ENCODE measurements at places on chromosomes 3 and 15. TPM values are rescaled to one million over a fixed set of nuclear protein-coding genes. Genes with fewer than 3 reads are reported as not detected.

GRCh38 chr15:66071921-66072295, 181.6 kb downstream of the MEGF11 start:
- no peak overlapping the region for H3K27ac ChIP-seq
- H3K4me3 ChIP-seq, result no peak overlapping the region
- DNase-seq, result no peak
- no peaks in the 10 kb centered on the region for H3K36me3 ChIP-seq

GRCh38 chr15:27214961-27215360, 244.0 kb downstream of the GABRG3 start:
- DNase-seq, result no peak
- no peak overlapping the region for H3K4me3 ChIP-seq
- no peaks in the 10 kb centered on the region for H3K27me3 ChIP-seq
- no peak overlapping the region for H3K27ac ChIP-seq
- H3K36me3 ChIP-seq, result no peaks in the 10 kb centered on the region
- H3K4me1 ChIP-seq, result no peaks in the 10 kb centered on the region

DNA sequence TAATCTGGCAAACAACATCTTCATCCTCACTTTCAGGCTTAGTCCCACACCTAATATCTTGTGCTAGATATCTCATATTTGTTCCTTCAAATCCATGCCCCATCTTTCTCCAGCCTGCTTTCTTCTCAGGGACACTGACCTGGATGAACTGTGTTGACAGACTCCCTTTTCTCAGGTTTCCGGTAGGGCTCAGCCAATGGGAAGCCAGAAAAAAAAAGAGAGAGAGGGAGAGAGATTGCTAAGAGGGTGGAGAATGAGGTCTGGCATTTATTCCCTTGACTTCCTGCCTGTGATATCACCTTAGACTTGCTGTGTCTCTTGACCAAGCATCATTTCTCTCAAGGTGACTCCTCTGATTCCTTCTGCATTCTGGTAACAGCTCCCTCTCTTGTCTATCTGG, 145.6 kb upstream of the ABI3BP start:
- no peak overlapping the region for H3K4me3 ChIP-seq
- no peak overlapping the region for H3K27ac ChIP-seq
- H3K4me1 ChIP-seq, result no peaks in the 10 kb centered on the region
- H3K27me3 ChIP-seq, result no peaks in the 10 kb centered on the region
- no peak for DNase-seq

GRCh38 chr3:131200636-131201199, 174.0 kb downstream of the NEK11 start:
- no peaks in the 10 kb centered on the region for H3K4me1 ChIP-seq
- H3K27ac ChIP-seq, result no peak overlapping the region
- DNase-seq, result no peak
- H3K4me3 ChIP-seq, result no peak overlapping the region

- peak; percentile 61 for DNase-seq
- peak within 1 kb of the TSS; percentile 83 for H3K4me3 ChIP-seq
- H3K36me3 ChIP-seq, result no peaks in the 10 kb centered on the region
- peaks cover 14% of the 10 kb centered on the region for H3K27me3 ChIP-seq
Measured at GRCh38 chr15:100918690-100919480, at the start of gene LRRK1. Gene LRRK1, plus strand, starts transcription at chr15:100919357. Its CDS starts 5,276 bp downstream, at chr15:100924633.

DNA sequence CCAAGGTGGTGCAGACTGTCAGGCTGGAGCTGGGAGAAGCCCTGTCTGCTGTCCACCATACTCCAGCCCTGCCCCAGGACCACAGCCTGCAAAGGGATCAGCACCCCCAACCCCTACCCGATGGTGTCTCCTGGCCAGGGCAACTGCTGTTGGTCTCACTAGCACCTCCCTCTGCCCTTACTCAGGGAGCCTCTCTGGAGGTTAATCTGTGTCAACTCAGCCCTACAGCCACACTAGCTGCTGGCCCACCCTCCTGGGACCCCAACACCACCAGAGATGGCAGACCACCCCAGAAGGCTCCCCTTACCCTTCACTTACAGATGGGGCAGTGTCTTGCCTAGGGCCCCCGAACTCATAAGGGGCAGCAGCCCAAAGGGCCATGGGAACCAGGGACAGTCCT, 65.2 kb downstream of the TLE3 start:
- no peak overlapping the region for H3K4me3 ChIP-seq
- no peak for DNase-seq

DNA sequence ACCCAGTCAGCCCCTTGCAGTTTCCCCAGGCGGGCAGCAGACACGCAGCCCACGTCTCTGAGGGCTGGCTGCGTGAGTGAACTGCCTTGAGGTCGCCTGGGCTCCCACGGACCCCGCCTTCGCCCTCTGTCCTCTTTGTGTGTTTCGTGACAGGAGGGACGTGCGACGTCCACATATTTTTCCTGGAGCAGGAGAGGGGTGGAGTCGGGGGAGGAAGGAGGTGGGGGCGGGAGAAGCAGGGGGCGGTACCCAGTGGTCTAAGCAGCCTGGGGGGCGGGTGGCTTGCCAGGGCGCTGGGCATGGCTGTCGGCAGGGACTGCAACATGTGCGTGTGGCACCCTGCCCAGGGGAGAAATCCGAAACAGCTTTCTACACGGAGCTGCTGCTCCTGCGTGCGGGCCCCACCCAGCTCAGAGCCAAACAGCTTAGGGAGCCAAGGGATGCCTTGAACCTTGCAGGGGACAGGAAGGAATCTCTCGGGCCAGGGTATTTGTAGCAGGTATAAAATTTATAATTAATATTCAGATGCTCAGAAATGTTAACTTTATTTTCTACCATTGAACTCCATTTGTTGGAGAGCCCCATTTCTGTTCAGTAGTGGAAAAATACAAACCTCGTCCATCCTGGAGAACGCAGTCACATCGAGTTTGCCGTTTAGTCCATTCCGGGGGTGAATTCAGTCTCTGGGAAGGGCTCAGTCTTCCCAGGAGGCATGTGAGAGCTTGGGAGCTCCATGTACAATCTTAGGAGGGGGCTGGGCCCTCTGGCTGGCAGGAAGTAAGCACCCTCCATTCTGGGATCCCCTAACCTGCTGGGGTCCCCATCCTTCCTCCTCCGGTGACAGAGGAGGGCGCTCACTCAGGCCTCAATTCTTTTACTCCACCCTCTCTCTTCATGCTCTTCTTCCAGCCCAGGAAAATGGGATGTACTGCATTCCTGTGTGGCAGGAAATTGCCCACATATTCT, 79.1 kb upstream of the MEF2A start:
- peaks cover 11% of the 10 kb centered on the region for H3K4me1 ChIP-seq
- peak; percentile 88 for DNase-seq

- DNase-seq, result no peak
- H3K4me1 ChIP-seq, result peaks cover 28% of the 10 kb centered on the region
- peak overlapping the region; percentile 91 for H3K4me3 ChIP-seq
- no peaks in the 10 kb centered on the region for H3K27me3 ChIP-seq
- peak overlapping the region; percentile 99 for H3K27ac ChIP-seq
Measured at GRCh38 chr3:152267831-152268554, 736 bp upstream of the MBNL1 start.

- H3K4me1 ChIP-seq, result no peaks in the 10 kb centered on the region
- H3K4me3 ChIP-seq, result no peak overlapping the region
- no peaks in the 10 kb centered on the region for H3K36me3 ChIP-seq
- no peak overlapping the region for H3K27ac ChIP-seq
- no peaks in the 10 kb centered on the region for H3K27me3 ChIP-seq
Measured at GRCh38 chr3:110327870-110328269, 743.7 kb upstream of the NECTIN3 start.

GRCh38 chr15:98635848-98636247, 12.5 kb upstream of the IGF1R start:
- H3K4me1 ChIP-seq, result no peaks in the 10 kb centered on the region
- no peak overlapping the region for H3K27ac ChIP-seq
- no peaks in the 10 kb centered on the region for H3K36me3 ChIP-seq
- no peak for DNase-seq
- H3K27me3 ChIP-seq, result peaks cover 3% of the 10 kb centered on the region

DNA sequence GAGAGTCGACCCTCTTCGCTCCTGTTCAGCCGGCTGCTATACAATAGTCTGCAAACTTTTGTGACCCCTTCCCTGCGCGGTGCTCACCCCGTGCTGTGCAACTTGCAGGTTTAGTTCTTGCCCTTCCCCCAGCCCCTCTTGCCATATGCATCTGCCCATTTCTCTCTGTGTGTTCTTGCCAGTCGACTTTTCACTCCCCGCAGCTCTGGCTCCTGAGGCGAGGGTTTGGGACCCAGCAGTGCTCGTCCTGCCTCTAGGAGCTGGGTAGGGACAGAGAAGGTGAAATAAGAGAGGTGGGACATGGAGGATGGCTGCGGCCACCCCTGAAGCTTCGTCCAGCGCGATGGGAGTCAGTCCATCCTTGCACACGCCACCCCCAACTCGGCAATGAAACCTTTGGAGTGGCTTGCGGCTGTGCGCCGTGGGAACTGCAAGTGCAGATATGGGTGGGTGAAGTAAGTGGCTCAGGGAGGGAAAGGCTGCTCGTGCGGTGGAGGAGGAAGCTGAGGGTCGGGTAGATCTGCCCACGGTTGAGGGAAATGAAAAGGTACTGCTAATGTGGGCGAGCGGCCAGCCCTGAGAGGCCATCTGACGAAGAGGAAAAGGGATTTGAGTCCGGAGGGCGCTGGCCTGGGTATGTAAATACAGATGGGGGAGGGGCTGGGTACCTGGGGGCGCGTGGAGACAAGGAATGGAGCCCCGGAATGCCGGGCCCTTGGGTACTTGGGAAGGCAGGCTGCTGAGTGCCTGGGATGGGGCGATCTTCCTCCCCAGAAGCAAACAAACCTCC, 1.0 kb downstream of the LRRC3B start:
- H3K27ac ChIP-seq, result no peak overlapping the region
- H3K27me3 ChIP-seq, result peaks cover 27% of the 10 kb centered on the region
- no peaks in the 10 kb centered on the region for H3K4me1 ChIP-seq
- H3K4me3 ChIP-seq, result peak overlapping the region; percentile 73
- H3K36me3 ChIP-seq, result no peaks in the 10 kb centered on the region

The ARRDC4 gene
- total RNA-seq, result 32.6 TPM

The CHL1 gene
- total RNA-seq, result 1.9 TPM

The CLCN2 gene
- total RNA-seq, result 1.6 TPM

The NPRL2 gene
- 16.1 TPM for total RNA-seq

The SLCO3A1 gene
- total RNA-seq, result 5.9 TPM

The BFSP2 gene
- not detected for total RNA-seq
